ENCODE measurements at places on chromosomes 2 and 18.

DNA sequence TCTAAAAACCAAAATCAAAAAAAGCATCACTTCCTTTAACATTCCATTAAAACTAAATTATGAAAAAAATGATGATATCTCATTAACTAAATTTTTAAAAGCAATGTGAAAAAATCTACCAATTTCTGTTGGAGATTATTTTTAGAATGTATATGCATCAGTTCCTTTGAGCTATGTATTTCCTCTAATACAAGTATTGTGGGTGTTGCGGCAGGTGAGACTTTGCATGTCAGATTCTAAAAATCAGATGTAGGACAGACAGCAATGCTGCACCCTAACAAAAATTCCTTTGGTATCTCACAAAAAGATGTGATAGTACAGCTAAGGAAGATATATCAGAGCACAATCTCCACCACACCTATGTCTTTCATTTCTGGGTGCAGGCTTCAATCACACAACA lies 6.8 kb downstream of the MBD2 start:
- no peak for DNase-seq

DNA sequence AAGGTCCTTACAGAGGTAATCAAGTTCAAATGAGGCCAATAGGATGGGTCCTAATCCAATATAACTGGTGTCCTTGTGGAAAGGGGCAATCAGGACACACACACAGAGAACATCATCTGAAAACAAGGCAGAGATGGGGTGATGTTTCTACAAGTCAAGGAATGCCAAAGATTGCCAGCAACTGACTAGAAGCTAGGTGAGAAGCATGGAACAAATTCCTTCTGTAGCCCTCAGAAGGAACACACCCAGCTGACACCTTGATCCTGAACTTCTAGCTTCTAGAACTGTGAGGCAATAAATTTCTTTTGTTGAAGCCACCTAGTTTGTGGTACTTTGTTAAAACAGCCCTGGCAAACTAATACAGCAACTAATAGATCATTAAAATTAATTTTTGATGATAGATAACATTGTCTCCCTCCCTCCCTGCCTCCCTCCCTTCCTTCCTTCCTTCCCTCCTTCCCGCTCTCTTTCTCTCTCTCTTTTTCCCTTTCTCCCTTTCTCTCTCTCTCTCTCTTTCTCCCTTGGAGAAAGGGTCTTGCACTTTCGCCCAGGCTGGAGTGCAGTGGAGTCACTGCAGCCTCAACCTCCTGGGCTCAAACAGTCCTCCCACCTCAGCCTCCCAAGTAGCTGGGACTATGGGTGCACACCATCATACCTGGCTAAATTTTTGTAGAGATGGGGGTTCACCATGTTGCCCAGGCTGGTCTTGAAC lies 10.3 kb upstream of the CD8A start:
- no peak for DNase-seq

DNA sequence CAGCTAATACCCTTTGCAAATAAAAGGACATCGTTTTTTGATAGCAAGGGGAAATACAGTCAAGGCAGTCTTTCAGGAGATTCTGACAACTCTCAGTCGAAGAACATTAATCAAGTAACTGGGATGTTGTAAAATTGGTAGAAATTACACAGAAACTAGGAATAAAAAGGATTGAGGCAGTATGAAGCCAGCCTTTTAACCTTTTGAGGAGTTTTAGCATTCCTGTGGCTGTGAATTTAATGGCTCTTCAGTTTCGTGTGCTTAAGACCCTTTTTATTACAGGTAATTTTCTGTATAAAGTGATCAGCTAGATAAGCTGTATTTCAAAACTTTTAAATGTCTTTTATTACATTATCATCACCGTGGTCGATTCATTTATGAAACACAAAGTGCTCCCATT lies 91.6 kb downstream of the ASXL3 start:
- DNase-seq, result no peak

DNA sequence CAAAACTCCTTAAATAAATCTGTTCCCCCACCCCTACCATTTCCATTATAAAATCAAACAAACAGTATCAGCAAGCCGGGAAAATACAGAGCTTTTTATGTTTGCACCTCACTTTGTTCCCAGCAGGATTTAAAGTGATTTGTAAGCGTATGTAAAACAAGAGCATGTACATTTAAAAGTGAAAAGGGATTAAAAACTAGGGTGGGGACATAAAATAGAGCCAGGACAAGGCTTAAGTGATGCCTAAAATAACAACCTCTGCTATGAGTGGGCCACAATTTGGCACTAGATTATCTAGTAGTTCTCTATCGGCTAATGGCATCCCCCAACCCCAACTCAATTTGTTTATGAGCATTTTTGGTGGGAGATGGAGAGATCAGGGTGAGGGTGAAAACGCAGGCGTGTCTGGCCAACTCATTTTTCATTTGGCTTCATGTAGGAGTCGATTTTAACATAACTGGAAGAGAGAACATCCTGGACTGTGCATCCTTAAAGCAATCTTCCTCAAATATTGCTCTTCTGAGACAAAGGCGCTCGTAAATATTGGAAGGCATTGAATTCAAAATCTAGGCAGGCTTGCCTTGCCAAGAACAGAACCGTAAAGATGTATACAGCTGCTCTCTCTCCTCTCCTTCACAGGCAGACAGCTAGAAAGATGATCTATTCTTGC lies 34.5 kb upstream of the TSPYL6 start:
- DNase-seq, result no peak

GRCh38 chr2:28185891-28186290 lies 206.8 kb upstream of the FOSL2 start:
- DNase-seq, result no peak

- DNase-seq, result no peak
These were observed 5.7 kb upstream of the AMER3 start for GRCh38 chr2:130749641-130750040.

Data from hematopoietic multipotent progenitor cell treated with erythropoietin and hydrocortisone succinate and interleukin-3 and kit ligand, for 6 days (in vitro differentiated cells).